ENCODE measurements at places on chromosomes 7 and 10.

DNA sequence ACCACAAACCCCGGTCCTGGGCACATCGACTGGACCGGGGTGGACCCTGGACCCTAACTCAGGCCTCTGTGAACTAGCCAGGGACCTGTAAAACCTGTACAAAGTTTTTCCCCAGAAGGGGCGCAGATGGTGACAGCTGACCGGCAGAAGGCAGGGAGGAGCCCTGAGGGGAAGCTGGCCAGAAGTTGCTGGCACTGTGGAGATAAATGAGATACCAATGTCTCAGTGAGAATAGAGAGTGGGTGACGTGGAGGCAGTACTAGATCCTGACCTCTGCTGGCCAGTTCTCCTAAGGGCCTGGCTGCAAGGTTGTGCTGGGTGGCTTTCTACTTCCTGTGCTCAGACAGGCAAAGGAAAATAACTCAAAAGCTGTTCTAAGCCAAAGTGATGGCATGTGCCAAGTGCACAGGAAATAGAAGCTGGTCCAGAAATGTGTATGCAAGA, 10.6 kb upstream of the TSPAN14 start:
- DNase-seq: no peak

GRCh38 chr10:74293686-74294371, 142.8 kb downstream of the ADK start:
- peak; percentile 8 for DNase-seq

DNA sequence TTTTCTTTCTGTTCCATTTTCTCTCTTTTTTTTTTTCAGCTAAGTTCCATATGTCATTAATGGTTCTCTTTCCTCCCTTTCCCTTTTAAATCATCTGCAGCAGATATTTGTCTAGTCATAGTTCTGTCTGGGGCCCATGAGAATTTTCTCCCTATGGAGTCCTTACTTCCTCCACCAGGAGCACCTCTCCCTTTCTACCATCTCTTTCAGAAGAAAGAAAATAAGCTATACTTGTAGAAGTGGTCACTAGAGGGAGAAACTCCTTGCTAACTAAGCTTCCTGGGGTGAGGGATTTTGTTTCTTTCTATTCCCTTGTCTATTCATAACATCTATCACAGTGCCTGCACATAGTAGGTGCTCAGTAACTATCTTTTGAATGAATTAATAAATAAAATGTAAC, 230.2 kb upstream of the HPS1 start:
- DNase-seq: no peak

DNA sequence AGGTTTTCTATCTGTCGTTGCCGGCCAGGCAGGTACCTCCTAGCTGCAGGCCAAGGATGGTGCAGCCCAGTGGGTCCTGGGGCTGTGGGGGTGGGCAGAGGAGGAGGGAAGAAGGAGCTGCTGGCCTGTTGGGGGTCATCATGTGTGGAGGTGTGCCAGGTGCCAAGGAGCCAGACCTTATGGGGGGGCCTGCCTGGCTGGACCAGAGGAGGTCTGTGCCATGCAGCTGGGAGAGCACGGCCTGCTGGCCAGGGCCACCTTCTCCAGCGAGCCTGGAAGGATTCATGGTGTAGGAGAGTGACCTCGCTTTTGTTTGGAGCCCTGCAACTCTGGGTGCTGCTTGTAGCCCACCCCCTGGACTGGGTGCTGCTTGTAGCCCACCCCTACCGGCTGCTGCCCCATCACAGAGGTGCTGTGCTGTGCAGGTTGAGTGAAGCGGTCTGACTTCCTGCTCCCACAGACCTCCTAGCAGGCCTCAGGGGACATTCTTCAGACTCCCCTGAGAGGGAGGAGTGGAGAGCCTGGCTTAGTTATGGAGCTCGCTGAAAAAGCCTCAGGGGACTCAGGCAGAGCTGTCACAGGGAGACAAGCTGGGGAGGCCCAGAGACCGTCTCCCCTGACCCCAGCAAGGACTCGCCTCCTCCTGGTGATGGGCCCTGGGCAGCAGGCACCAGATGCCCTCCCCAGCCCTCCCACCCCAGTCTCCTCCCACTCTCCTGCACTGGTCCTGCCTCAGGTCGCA, 67.7 kb upstream of the AQP1 start:
- no peak for DNase-seq

- DNase-seq: no peak
Measured at GRCh38 chr10:108982159-108982558, 941.2 kb downstream of the XPNPEP1 start.

GRCh38 chr7:74306004-74306729, 17.0 kb downstream of the CLIP2 start:
- no peak for DNase-seq

GRCh38 chr10:51007781-51008180, 66.5 kb upstream of the PRKG1 start:
- no peak for DNase-seq

DNA sequence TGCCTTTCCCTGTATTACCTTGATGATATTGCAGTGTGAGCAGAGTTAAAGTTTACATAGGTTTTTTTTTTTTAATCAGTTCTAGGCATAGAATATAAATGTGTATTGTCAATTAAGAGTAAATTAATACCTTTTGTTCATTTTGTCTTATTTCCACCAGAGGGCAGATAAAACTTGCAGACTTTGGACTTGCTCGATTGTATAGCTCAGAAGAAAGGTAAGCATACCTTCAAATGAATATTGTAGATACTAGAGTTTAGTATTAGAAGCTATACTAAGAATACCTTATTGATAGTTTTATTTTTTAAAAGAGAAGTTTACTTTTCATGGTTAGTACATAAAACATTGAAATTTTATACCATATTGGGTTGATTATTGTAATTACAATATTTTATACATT, 86.8 kb downstream of the MPLKIP start:
- DNase-seq: no peak

- DNase-seq: no peak
Measured at GRCh38 chr7:156998988-156999957, 11.2 kb downstream of the MNX1 start.

DNA sequence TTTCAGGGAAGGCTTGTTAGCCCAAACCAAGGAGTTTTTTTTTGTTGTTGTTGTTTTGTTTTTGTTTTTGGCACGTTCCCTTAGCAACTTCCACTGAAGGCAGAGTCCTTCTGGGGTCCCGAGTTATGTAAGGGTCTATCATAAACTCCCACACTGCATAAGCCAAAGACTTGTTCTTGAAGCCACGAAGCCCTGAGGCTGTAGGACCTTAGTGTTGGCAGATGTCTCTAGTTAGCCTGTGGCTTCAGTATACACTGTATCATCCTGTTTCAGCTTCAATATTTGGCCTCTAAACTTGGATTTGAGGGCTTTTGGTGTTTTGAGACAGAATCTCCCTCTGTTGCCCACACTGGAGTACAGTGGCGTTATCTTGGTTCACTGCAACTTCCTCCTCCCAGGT, 13.6 kb downstream of the KPNA7 start:
- no peak for DNase-seq

DNA sequence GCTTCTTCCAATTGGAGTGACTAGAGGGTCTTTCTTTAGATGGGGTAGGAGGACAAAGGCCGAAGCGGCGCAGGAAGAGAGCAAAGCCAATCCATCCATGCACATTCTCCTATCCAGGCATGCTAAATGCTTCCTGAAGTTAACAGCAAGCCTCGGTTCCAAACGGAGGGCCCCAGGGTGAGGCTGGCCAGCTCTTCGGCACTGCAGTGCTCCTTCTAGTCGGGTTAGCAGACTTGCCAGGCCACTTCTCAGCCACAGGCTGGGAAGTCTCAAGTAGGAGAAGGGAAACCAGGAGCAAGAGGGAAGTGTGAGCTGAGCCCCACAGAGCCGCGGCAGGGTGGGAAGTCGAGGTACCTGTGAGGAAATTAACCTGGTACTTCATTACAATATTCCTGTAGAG, 253.8 kb upstream of the INHBA start:
- DNase-seq: no peak

DNA sequence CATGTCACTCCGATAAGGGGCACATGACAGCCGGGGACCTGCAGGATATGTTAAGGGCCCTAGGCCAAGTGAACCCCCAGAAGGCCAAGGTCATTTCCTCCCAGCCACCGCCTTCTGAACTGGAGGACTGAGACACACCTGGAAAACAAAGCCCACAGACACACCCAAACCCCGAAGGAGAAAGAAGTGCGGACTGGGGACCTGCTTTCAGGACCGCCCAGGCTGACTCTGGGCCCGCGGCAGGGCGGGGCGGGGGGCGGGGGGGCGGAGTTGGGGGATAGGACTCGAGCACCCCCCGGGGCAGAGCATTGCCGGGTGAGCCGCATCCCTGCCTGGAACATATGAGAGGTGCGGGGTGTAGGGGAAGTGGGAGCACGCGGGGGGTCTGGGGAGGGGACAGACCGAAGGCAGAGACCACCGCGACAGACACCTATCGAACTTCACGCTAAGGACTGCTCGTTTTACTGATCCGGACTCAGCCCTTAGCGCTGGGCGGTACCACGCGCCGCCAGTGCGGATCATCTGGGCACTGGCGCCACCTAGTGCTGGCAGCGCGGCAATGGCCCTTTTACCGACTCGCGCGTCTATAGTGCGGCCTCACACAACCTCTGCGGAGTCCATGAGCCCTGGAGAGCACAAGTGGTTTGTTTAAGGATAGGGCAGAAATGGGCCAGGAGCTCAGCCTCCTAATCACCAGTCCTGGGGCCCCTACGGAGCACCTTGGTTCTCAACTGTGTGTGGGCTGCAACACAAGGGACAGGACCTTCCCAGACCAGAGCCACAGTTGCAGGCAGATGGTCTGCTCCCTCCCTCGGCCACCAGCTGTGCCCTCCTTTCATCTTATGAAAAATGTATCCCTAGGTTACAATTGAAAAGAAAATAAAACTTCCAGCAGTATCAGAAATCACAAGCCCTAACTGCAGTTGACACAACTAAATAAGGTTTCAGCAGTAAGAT, 157.6 kb downstream of the HERPUD2 start:
- DNase-seq: peak; percentile 28

GRCh38 chr10:96840841-96841518, 8.9 kb downstream of the LCOR start:
- no peak for DNase-seq

GRCh38 chr10:11695779-11696178, 46.4 kb upstream of the ECHDC3 start:
- DNase-seq: no peak

DNA sequence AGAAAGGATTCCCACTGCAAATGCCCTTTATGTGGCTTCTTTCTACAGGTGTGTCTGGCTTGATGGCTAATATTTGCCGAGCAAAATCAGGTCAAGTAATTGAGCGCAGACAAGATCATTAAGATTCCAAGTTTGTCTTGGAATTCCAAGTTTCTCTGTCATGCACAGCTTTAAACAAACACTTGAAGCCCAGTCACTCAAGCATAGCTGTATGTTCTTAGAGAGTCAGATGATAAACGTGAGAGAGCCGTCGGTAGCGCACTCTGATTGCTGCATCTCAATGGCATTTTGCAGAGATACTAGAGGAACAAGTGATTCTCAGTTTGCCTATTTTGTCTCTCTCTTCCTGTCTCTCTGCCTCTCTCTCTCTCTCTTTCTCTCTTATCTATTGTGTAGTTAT, 658 bp downstream of the DMBT1 start:
- DNase-seq: no peak

GRCh38 chr10:127462643-127463295, 86.3 kb upstream of the NPS start:
- DNase-seq: no peak

DNA sequence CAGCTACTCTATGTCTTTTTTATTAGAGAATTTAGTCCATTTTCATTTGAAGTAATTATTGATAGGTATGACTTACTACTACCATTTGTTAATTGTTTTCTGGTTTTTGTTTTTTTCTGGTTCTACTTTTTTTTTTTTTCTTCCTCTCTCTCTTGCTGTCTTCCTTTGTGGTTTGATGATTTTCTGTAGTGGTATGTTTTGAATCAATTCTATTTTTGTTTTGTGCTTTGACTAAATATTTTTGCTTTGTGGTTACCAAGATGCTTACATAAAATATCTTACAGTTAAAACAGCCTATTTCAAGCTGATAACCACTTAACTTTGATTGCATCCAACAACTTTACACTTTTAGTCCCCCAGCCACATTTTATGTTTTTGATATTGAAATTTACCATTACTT, 3.3 kb upstream of the OR2F2 start:
- DNase-seq: no peak

GRCh38 chr10:97400665-97401454, at the start of gene RRP12:
Gene RRP12, minus strand, starts transcription at chr10:97401340. Its CDS starts 109 bp downstream, at chr10:97401231.
- DNase-seq: peak; percentile 99

GRCh38 chr10:97892506-97892905, 42.9 kb downstream of the GOLGA7B start:
- DNase-seq: no peak

DNA sequence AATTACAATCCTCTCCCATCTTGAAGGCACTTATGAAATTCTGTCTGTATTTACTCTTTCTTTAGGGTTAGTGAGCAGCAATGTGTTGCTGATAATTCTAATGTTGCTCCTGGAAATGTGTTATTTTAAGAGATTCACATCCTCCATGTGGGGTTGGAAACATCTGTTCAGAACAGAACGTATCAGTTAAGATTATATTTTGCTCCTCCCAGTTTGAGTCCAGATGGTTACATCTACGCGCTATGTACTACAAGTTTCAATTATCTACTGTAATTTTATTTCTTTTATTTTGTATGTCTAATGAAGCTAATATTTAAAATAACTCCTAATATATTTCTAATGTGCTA, 250.6 kb upstream of the KLF6 start:
- DNase-seq: no peak

GRCh38 chr7:49273897-49274296, 349.6 kb downstream of the CDC14C start:
- no peak for DNase-seq

DNA sequence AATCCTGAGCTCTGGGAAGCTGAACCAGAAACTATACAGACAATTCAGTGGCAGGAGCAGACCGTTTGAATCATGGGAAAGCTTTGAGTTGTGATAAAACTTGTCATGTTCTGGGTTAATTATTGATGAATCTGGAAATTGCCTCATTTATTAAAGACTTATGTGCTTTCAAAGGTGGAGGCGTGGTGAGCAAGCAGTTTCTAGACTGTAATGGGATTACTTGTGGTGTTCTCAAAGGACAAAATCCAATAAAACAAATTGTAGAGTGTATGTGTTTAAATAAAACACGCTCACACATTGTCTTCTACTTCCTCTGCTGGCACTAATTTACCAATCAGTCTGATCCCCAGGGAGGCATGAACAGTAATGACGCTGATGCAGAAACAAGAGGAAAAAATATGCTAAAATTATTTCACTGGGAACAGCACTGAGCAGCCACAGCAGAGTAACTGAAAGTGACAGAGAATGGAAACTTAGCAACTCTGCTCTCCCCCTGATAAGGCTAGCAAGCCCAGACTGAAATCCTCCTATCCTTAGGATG, 25.1 kb downstream of the PARD3 start:
- DNase-seq: no peak

DNA sequence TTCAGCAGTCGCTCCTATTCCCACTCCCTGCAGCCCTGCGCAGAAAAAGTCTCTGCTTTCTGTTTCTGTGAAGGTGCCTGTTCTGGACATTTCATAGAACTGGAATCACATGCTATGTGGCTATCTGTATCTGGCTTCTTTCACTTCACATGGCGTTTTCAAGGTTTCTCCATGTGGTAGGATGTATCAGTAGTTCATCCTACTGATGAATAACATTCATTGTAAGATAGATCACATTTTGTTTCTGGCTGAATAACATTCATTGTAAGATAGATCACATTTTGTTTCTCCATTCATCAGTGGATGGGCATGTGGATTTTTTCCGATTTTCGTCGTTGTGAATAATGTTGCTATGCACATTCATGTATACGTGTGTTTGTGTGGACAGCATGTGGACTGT, 44.5 kb downstream of the HSPA12A start:
- DNase-seq: no peak

All from amniotic stem cell (primary cell).